Activated T-helper 1 cell treated with Interleukin-2 at 50 U/mL for 16 hours (primary cell): ENCODE measurements at places on chromosomes 12 and 14.

- DNase-seq = no peak
Observed at GRCh38 chr12:45336331-45336730, 120.4 kb downstream of the ANO6 start.

DNA sequence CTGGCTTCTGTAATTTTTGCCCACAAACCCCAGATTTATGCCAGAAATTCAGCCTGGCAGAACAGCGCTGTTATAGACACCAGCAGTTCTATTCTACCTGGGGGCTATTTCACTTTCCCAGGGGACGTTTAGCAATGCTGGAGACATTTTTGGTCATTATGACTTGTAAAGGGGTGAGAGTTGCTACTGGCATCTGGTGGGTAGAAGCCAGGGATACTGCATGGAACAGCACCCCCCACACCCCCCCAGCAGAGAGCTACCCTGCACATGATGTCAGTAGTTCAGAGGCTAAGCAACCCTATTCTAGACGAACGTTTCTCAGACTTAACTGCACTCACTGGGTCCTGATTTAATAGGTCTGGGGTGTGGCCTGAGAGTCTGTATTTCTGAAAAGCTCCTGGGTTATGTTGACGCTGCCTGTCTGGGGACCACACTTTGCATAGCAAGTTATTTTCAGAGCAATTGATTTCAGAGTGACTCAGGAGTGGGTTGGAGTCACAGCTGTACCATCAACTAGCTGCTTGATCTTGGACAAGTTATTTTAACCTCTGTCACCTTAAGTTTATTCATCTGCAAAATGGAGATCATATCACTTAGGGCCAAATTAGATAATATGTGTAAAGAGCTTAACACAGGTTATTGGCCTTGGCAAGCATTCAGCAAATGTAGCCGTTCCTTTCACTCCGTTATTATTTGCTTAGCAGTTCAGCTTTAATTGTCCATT is 48.5 kb downstream of the CHST11 start:
- no peak for DNase-seq

DNA sequence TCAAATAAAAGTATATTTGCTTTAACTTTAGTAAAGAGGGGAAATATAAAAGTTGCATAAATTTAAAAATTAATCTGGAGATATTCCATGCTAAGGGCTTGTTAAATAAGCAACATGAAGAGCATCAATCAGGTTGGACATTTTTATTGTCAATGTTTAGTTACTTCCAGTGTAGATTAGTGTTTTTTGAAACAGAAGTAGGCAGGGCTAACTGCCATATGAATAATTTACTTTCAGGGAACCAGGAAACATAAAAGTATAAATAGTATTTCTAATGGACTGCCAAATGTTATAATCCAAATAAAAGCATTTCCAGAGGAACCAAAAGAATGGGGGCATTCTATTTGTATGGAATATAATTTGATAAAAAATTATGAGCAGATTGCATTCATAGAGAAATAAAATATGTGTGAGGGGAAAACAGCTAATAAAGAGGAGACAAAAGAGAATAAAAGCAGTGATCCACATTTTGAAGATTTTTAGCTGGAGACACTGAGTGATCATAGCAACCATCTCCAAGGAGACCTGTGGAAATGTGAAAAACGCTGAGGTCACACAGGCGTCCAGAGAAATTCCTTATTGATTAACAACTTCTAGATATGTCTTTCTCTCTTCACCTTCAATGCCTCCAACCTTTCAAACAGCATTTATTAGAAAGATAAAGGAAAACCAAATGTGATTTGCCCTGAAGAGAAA is 70.8 kb downstream of the SRGAP1 start:
- DNase-seq = no peak

DNA sequence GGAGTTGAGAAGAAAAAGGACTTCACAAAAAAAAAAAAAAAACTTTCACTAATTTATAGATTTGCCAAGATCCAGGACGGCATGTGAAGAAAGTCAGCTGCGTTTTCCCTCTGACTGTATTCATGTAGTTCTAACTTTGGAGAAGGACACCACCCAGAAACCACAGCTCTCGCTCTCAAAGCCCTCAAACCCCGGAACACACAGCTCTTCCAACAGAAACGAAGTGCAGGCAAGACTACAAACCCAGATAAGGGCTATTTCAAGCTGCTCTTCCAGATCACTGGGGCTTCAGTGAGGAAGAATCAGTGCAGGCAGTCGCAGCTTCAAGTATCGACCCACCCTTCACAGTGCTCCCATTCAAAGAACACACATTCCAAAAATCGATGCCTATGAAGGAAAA is 13.2 kb downstream of the KCNH5 start:
- no peak for DNase-seq

DNA sequence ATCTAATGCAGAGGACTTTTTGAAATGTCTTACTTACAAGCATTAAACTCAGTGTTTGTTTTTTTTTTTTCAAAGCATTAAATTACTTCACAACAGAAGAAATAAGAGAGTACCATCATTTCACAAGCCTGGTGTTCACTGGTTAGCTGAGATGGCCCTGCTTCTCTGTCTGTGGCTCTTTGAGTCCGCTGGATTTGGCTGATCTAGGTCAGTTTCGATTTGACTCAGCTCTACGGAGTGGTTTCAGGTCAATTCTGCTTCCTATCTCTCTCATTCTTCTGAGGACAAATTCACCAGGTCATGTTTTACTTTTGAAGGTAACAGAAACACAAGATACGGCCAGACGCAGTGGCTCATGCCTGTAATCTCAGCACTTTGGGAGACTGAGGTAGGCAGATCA is 1066.1 kb downstream of the FLRT2 start:
- DNase-seq = no peak
